T-helper 1 cell (primary cell): ENCODE measurements at places on chromosomes 6 and 20.

DNA sequence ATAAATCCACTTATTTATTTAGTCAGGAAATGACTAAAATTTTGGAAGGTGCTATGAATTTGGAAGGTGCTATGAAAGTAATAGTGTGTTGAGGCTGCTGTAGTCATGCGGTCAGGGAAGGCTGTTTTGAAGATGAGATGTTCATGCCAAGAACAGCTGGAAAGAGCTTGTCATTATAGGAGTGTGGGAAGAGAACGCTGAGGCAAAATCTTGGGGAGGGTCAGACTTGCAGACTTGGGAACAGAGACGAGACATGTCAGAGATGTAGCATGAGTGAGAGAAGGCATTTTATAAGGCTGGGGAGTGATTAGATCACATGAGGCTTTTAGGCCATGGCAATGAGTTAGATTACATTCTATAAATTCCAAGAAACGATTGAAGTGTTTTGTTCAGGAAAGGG lies 124.0 kb upstream of the B3GAT2 start:
- no peak for DNase-seq

- DNase-seq: no peak
These were observed 25.3 kb upstream of the FABP7 start for GRCh38 chr6:122754191-122754731.

DNA sequence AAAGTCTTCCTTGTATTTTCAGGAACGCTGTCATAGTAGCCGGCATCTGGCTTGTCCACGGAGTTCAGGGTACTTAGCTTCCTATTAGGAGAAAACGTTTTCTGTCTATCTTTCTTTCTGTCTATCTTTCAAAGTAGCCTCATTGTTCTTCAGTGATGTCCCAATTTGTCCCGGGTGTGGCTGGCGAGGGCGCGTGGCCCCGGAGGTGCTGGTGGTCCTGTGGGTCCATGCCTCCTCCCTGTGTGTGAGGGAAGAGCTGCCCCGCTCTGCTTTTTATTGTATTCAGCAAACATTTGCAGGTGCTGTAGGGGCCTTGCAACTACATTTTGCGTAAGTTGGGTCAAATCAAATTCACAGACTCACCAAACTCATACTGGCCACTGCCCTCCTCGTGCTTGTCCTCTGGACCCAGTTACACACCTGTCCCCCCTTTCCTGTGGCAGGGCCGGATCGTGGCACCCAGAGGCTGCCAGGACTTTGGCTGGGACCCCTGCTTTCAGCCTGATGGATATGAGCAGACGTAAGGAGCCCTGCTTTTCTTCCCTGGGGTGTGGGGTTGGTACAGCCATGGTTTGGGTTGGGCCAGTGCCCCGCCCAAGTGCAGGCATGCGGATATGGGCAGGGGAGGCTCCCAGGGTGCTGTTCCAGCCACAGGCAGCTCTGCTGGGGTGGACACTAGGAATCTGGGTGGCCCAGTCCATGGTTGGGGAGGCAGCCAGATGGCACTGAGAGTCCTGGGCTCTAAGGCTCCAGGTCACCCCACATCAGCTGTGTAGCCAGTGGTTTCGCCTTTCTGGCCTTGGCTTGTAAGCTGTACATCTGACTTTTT lies 12.3 kb downstream of the ITPA start:
- no peak for DNase-seq

DNA sequence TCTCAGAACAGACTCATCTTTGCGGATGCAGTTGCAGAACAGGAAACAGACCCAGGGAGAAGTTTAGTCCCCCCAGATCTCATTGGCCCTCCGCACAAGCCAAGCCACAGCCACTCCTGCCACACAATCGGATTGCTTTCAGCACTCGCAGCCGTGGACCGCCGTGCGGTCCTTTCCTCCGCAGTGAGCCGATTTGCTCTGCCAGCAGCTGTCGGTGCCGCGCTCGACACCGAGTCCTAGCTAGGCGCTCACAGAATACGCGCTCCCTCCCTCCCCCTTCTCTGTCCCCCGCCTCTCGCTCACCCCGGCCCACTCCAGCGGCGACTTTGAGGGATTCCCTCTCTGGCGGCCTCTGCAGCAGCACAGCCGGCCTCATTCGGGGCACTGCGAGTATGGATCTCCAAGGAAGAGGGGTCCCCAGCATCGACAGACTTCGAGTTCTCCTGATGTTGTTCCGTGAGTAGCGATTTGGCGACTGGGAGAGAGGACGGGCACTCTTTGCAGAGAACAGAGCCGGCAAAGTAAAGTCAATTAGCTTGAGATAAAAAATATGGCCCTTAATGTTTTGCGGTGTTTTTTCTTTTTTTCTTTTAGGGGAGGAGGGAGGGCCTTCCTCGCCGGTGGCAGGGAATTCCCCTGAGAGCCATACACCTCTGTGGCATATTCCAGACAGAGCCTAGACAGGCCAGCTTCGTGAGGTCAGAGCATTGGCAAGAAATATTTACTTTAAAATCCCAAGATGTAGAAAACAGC lies at the start of gene LAMP5:
LAMP5 (plus strand) TSS at position 130 of the 753 bp plus-strand sequence; CDS start at position 393, 263 bp downstream.
- no peak for DNase-seq

DNA sequence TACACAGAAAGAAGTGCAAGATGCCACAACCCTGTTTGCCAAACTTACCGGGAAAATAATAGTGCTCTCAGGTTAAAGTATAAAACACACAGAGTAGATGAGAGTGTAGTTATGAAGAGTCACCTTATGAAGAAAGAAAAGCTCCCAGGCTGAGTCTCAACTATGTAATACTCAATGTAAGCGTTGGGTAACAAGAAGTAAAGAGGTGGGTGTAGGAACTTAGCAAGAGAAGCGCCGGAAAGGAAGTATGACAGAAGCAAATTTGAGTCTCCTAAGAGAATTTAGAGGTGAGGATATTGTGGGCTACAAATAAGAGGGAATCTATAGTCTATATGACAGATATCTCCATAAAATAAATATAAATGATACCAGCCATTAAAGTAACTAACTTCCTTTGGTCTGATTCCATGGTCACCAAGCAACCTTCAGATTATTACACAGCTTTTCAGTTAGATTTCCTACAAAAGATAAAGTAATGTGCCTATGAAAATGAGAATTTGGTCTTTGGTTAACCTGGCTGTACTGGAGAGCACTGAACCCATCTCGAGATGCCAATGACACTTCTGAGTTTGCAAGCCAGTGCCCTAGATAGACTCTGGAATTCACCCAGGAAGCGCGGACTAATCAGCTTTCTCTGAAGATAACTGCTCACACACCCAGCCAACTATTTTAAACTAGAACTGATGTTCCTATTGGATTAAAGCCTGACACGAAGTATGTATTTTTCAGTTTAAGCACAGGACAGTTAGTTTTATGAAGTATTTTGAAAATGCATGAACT lies 1.8 kb downstream of the TUBE1 start:
- DNase-seq: no peak

GRCh38 chr6:25576919-25577318 lies 75.1 kb upstream of the SCGN start:
- DNase-seq: no peak

GRCh38 chr20:37179683-37180524 lies 556 bp upstream of the MROH8 start:
- DNase-seq: no peak

DNA sequence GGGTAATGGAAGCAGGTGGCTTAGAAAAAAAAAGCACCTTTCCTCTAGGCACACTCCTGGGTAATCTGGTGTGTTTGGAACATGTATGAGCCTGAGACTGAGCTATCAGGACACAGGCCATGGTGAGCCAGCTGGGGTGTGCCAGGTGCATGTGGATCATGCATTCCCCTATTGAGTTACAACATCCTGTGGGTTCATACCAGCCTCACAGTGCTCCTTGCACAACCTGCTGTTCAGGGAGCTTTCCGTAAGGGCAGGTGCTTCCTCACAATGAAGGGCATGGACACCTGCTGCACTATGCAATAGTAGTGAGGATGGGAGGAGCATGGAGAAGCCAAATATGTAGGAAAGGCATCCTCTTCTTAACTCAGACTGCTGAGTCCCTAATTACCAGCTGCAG lies 197.2 kb upstream of the SUPT3H start:
- DNase-seq: no peak

GRCh38 chr20:35630636-35631035 lies 15.0 kb downstream of the SPAG4 start:
- DNase-seq: no peak

GRCh38 chr6:134531611-134532010 lies 213.7 kb upstream of the SGK1 start:
- no peak for DNase-seq

DNA sequence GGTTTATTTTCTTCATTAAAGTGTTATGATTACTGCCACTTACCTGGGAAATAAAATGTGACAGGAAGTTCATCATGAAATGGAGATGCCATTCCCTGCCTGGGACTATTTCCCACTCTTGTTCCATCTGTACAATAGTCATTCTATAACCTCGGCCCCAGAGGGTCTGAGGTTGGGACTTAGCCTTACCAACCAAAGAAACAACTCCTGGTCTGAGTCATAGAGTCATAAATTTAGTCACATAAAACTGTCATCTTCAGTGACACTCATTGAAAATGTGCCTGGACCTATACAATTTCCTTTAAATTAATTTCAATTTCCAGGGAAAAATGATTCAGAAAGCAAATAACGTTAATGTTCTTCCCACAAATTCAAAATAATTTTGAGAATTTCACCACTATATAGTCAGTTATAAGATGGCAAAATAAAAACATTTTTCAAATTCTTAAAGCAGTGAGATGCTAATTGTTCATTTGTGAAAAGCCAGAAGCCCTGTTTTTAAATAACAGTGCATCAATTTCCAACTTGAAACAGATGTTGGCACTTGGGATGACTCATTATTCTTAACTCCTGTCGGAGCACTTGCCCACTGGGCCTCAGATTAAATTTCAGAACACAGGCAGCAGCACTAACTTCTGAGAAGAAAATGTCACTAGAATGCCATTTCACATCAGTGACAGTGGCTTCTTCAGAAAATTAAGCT lies 201.2 kb upstream of the SMLR1 start:
- no peak for DNase-seq

GRCh38 chr6:158500016-158500735 lies 59.7 kb upstream of the TMEM181 start:
- no peak for DNase-seq

DNA sequence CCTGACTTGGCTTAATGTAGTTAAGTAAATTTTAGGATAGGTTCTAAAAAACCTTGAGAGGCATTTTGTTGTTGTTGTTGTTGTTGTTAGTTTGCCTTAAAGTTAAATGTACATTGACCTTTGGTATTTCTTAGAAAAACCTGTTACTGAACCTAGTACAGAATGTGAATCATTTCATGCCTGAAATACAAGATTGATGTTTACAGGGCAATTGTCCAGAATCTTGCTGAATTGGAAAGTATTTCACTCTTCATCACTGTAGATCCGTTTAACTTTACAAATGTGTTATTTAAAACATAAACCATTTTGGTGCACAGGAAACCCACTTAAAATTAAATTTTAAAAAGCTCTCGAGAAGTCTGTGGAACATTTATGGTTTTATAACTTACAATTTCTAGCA lies 75.0 kb downstream of the CEP57L1 start:
- DNase-seq: no peak

DNA sequence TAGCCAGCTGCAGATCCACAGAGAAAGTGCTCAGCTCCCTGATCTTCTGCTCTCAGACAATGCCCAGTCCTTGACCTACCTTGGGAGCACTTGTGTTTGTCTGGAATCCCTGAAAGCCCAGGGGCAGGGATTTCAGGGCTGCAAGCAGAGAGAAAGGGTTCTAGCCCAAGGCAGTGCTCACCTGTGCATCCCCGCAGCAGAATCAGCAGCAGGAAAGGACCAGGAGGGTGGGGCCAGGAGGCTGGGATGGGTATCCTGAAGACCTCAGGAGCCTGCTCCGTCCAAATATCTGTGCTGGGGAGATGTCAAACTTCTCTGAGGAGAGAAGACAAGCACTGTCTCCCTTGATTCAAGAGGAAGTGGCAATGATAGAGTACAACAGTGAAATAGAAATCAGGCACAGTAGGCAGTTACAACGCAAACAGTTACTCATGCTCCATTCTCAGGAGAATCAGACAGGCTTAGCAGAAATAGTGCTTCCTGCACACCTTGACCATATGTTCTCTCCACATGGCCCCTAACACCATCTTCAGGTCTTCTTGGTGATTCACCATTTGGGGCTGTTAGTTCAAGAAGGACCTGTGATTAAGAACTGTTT lies 28.7 kb upstream of the SIRPG start:
- DNase-seq: no peak
